ENCODE measurements at places on chromosomes 12 and 14.

- DNase-seq: no peak
Measured at GRCh38 chr12:132588821-132589669, 21.3 kb downstream of the LRCOL1 start.

DNA sequence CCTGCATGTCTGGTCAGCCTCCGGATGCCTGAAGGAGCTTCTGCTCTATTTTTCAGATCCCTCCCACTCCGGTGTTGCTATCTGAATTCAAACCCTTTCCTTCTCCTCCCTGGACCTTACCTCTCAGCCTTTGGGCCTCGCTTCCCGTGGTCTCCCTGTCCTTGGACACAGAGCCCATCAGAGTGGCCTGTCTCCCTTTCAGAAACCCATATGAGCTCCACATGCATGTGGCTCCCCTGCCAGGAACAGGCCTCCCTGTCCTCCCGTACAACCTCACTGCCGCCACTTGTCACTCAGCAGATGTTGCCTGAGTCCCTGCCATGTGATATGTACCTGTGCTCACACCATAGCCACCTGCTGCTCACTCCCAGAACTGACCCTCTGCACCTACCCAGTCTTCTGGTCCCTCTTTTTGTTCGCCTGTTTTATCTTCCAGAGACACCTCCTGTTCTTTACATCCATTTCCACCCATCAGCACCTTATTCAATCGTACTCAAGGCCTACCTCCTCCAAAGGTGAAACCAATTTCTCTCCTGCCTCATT lies 182.5 kb downstream of the ZFP36L1 start:
- no peak for DNase-seq

DNA sequence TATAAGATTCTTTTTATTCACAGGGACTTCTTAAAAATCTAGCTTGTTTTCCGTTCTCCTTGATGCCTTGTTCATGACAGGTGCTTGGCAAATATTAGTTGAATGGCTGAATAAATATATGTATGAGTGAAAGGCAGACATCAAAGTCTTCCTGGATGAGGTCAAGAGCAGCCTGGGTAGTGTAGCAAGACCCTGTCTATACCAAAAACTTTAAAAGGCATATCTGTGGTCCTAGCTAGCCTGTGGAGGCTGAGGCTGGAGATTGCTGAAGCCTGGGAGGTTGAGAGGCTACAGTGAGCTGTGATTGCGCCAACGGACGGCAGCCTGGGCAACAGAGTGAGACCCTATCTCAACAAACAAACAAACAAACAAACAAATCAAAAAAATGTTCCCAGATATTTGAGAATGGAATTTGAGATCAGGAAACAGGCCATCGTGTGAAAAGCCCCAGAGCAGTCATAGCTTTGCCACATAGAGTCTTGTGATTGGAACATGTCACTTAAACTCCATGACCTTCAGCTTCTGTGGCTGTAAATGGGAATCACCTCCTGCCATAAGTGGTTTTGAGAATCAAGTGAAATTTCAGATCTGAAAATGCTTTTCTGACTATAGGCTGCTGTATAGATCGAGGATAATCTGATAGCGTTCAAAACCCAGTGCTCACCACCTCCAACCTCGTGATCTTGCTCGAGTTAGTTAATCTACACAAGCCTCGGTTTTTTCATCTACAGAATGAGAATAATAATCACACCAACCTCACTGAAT lies 64.3 kb downstream of the ZFP36L1 start:
- DNase-seq: no peak

DNA sequence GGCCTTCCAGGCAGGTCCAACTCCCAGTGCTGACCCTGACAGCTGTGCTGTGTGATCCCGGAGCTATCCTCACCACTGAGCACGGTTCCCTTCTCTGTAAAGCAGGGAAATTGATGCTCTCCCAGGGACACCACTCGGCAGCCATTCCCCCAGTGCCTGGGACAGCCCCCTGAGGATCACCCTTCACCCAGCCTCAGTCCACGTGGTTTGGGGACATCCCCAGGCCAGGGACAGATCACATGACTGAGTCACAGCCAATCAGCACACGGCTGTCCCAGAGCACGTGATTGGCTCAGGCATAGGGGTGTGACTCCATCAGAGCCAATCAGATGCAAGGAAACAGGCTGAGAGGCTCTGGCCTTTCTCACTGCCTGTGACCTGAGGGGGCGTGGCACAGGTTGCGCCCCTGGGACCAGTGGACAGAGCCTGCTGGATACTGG lies 68.8 kb upstream of the SFSWAP start:
- DNase-seq: no peak

DNA sequence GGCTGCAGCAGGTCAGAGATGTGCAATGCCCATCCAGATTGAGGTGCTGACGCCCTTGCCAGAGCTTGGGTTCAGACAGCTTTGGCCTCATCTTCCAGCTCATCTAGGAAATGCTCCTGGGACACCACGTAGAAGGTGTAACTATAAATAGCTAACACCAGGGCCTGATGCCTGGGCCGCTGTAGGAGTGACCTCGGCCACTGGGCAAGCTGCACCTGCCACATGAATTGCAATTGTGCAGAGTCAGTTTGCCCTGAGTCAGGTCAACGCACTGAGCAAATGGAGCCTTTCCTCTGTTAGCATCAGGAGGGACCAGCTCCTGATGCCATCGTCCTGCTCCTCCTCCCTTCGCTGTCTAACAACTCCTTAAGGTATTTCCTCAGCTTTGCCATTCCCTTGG lies 17.4 kb upstream of the DNM1L start:
- DNase-seq: no peak
